ENCODE measurements at places on chromosomes 1 and 21. TPM values are rescaled to one million over a fixed set of nuclear protein-coding genes. Genes with fewer than 3 reads are reported as not detected.
A peak's percentile ranks its signal among the peaks of the same experiment; 100 is the strongest.

GRCh38 chr1:81369833-81370232 lies 430.9 kb upstream of the ADGRL2 start:
- no peak for DNase-seq

DNA sequence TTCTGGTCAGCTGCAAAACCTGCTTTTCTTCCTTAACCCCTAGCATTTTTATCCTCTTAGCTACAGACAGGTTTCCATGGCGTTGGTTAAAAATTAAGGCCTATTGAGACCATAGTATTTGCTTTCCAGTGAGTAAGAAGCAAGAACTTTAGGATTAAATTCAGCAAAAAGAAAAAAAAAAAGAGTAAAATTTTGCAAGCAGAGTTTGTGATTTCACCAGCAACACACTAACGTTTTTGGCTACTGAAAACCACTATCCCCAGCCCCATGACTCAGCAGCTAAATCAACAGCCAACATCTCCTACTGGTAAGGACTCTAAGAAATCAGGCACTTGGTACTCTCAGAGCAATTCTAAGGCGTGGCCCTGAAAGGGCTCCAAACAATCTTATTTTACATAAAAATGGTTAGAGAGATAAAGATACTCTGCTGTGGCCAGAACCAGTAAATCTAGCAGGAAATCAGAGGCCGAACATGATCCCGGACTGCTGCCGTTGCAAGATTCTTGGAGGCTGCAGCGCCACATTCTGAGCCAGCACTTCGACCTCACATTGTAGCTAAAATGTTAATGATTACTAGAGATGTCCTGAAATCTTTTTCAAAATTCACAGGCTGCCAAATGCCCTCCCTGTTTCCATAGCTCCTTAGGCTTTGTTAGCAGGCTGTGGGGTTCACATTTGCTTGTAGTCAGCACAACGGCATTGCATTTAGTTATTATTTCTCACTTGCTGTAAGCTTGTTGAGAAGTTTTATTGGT lies 1.6 kb upstream of the ENO1 start:
- DNase-seq, result peak; percentile 79

DNA sequence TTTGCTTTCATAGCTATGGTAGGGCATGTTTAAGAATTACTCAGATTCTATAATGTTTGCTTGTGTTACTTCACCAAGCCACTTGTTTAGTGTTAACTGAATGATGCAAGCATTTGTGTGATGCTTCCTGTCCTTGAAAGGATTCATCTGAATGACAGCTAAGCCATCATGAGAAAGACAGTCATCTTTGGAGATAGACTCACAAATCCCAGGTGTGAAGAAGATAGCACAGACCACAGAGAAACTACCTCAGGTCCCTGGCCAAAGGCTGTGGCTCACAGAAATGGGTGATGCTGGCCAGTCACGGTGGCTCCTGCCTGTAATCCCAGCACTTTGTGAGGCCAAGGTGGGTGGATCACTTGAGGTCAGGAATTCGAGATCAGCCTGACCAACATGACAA lies 321.4 kb downstream of the DPYD start:
- no peak for DNase-seq

- no peak for DNase-seq
Observed at GRCh38 chr21:44534688-44535087, 5.3 kb downstream of the KRTAP10-1 start.

DNA sequence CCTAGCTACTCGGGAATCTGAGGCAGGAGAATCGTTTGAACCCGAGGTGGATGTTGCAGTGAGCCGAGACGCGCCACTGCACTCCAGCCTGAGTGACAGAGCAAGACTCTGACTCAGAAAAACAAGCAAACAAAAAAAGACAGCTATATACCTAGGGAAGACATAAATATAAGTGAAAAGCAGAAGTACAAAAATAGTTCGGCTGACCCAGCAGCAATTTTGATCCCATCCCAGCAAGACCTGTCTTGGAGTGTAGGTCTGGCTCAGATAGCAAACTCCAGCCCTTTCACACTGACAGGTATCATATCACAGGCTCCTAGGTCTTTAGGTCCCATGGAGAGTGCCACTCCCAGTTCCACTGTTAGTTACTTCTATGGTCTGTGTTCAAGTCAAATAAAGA lies 14.6 kb downstream of the MTX1 start:
- no peak for DNase-seq

DNA sequence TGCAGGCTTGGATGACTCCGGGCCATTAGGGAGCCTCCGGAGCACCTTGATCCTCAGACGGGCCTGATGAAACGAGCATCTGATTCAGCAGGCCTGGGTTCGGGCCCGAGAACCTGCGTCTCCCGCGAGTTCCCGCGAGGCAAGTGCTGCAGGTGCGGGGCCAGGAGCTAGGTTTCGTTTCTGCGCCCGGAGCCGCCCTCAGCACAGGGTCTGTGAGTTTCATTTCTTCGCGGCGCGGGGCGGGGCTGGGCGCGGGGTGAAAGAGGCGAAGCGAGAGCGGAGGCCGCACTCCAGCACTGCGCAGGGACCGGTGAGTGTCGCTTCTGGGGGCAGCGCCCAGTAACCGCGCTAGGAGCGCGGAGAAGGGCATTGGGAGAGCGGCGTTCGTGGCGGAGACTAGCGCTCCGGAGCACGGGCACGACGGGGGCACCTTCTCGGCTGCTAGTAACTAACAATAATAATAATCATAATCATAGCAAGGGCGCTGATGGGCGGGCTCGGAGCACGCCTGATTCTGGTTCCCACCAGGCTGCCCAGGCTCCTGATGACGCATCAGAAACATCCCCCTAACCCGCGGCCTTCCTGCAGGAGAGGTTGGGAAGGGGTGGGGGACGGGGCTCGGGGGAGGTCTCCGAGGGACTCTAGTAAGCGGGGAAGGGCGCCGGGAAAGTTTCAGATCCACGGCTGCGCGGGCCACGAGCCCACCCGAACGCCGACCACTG lies at the start of gene MX1:
Gene MX1, plus strand, starts transcription at position 286 of the 722 bp plus-strand sequence. CDS start 5,832 bp downstream, outside the sequence.
- peak; percentile 76 for DNase-seq

REG4 gene
- total RNA-seq, result not detected

CYP4A22 gene
- total RNA-seq, result 0.23 TPM
